Natural killer cell (primary cell): ENCODE measurements at places on chromosomes 1 and 21.

DNA sequence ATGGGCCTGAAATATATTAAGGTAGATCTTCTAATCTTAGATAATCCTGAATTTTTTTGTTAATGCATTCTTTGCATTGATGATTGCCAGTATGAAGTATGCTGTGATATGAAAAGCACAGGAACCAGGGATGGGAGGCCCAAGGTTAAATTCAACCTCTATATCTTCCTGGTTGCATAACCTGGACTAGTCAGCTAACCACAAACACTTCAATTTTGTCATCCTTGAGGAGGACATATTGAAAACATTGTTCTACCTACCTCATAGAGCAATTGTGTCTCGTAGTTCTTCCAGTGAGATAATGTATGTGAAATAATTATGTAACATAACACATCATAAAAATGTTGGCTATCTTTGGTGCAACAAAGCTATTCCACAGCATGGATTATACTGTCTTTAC, 25.6 kb downstream of the PDC start:
- no peak for DNase-seq
- H3K27ac ChIP-seq, result no peak overlapping the region
- no peaks in the 10 kb centered on the region for H3K27me3 ChIP-seq
- no peaks in the 10 kb centered on the region for H3K4me1 ChIP-seq
- no peaks in the 10 kb centered on the region for H3K36me3 ChIP-seq

GRCh38 chr1:236103059-236103458, 38.2 kb upstream of the NID1 start:
- H3K27me3 ChIP-seq, result no peaks in the 10 kb centered on the region
- H3K27ac ChIP-seq, result no peak overlapping the region
- no peak overlapping the region for H3K4me3 ChIP-seq
- H3K36me3 ChIP-seq, result no peaks in the 10 kb centered on the region
- DNase-seq, result no peak

- no peak overlapping the region for H3K27ac ChIP-seq
- no peaks in the 10 kb centered on the region for H3K27me3 ChIP-seq
- no peak overlapping the region for H3K4me3 ChIP-seq
- H3K36me3 ChIP-seq, result no peaks in the 10 kb centered on the region
Measured at GRCh38 chr21:45844181-45844580, 137.4 kb upstream of the COL6A1 start.

DNA sequence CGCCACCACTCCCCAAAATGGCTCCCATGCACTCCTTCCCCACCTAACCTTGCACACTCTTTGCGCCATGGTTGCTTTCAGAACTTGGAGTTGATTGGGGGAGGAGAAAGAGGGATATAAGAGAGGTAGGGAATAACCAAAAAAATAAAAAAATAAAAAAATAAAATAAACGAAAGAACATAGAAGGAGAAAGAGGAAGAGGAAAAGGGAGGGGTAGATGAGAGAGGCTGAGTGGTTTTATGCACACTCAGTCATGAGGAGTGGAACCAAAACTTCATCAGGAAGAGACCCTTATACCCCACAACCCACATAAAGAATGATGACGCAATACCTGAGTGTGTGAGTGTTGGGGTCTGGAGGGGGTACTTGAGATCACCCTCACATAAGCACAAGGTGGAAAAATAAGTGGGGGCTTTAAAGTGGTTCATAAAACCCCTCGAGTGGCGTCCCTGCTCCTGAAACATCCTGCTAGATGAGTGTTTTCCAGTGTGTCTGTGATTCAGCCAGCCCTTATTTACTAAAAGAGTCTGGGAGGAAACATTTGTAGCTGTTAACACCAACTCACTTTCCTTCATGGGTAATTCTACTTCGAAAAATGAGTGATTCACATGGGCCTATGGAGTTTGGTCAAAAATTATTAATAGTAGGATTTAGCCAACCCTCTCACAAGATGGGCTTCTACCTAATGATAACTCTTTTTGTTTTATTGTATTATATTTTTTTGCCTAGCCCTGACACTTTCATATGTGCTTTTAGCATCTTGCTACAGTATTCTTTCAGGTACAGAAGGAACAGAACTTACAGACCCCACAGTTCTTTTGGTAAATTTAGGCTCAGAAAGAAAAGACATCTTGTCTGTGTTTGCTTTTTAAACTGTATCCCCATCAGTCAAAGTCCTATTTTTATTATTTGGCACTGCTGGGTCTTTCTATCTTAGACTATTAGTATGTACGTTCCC, 5.2 kb downstream of the SLAMF1 start:
- no peaks in the 10 kb centered on the region for H3K36me3 ChIP-seq
- peaks cover 41% of the 10 kb centered on the region for H3K4me1 ChIP-seq
- no peaks in the 10 kb centered on the region for H3K27me3 ChIP-seq

DNA sequence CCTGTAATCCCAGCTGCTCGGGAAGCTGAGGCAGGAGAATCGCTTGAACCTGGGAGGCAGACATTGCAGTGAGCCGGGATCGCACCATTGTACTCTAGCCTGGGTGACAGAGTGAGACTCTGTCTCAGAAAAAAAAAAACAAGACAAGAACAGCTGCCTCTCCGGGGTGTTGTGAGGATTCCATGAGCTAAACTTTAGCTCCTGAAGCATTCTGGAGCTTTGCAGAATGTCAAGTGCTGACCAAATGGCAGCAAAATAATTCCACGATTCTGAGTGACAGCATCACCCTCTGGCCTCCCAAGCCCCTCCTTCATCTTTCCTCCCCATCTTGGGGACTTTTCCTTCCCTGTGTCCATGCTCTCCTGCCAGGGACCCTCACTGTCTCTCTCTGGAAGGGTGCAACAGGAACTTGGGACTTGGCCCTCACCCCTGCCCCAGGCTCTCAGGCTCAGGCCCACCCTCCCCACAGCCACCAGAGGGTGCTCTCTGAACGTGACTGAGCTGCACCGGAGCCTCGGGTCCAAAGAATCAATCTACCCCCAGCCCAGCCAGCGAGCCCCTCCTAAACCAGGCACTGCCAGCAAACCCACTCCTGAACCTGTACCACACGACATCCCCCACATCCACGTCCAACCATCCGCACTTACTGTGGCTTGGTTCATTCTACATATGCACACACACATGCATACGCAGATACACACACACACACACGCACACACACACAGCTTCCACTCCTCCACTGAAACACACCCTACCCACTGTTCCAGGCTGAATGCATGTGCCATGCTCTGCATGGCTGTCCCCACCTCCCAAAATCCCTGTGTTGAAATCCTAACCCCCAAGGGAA, 45.7 kb downstream of the ACOT7 start:
- peaks cover 34% of the 10 kb centered on the region for H3K4me1 ChIP-seq
- H3K36me3 ChIP-seq, result no peaks in the 10 kb centered on the region
- H3K27me3 ChIP-seq, result no peaks in the 10 kb centered on the region
- DNase-seq, result peak; percentile 65

- no peak for DNase-seq
- no peaks in the 10 kb centered on the region for H3K27me3 ChIP-seq
- H3K36me3 ChIP-seq, result no peaks in the 10 kb centered on the region
- H3K27ac ChIP-seq, result no peak overlapping the region
- no peaks in the 10 kb centered on the region for H3K4me1 ChIP-seq
Measured at GRCh38 chr1:31523012-31523411, 53.3 kb upstream of the TINAGL1 start.

DNA sequence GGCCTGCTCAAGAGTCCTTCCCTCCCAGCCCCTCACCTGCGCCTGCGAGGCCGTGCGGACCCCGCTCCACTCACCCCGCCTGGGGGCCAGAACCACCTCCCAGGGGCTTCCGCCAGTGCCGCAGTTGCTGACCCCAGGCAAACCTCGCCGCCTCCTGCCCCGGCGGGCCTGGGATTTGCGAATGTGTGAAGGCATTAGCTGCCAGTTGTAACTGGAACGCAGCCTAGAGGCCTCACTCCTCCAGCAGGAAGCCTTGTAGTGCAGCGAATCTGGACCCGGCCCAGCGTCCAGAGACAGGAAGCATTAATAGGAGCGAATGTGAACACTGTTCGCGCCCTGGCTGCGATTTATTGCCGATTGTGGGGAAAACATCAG, 140.9 kb upstream of the ARHGEF16 start:
- H3K27ac ChIP-seq, result no peak overlapping the region
- no peak for DNase-seq
- no peaks in the 10 kb centered on the region for H3K36me3 ChIP-seq
- H3K27me3 ChIP-seq, result peaks cover 6% of the 10 kb centered on the region
- H3K4me3 ChIP-seq, result no peak overlapping the region

- no peak overlapping the region for H3K4me3 ChIP-seq
- peaks cover 4% of the 10 kb centered on the region for H3K4me1 ChIP-seq
- H3K36me3 ChIP-seq, result no peaks in the 10 kb centered on the region
- no peaks in the 10 kb centered on the region for H3K27me3 ChIP-seq
Measured at GRCh38 chr1:168799927-168800605, 71.1 kb upstream of the DPT start.

DNA sequence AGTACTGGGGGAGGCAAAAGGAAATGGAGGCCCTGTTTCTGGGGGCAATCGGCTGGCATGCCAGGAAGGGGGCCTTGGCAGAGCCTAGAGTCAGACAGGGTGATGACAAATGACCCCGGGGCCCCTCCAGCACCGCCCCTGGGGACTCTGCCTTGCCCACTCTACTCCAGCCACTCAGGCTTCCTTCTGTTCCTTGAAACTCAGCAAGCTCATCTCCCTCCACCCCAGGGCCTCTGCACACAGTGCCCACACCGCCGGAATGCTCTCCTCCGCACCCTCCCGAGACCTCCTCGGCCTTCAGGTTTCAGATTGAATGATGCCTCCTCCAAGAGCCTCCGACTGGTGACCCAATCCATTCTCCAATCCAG, 122.5 kb upstream of the ZBTB40 start:
- no peak for DNase-seq
- H3K27ac ChIP-seq, result no peak overlapping the region
- H3K4me3 ChIP-seq, result no peak overlapping the region
- no peaks in the 10 kb centered on the region for H3K36me3 ChIP-seq

DNA sequence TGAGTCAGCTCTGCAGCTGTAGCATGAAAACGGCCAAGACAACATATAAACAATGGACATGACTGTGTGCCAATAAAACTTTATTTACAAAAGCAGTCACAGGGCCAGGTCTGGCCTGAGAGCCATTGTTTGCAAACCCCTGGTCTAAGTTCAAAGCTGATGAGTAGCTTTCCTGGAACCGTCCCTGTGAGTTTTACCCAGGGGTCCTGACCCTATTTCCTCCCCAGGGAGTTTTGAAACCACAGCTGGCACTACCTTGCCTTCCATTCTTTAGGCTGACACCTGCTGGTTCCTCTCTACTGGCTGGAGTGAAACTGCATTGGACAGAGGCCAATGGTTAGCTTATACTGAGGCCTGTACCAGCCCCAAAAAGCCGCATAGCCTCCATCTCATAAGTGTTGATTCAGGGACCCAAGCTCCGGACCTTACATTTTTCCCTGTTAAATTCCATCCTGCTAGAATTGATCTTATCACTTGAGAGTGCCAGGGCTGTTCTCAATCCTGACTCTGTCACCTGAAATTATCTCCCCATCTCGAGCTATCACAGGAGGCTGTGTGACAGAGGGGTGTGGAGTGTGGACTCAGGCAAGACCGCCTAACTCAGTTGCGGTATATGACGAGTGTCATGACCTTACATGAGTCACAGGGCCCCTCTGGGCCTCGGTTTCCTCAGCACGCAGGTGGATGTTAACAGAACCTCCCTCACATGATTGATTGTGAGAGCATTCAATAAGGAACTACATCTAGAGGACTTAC, 343.6 kb downstream of the NPHP4 start:
- peaks cover 6% of the 10 kb centered on the region for H3K27me3 ChIP-seq
- no peak overlapping the region for H3K27ac ChIP-seq
- no peaks in the 10 kb centered on the region for H3K4me1 ChIP-seq
- no peak for DNase-seq
- no peak overlapping the region for H3K4me3 ChIP-seq
- no peaks in the 10 kb centered on the region for H3K36me3 ChIP-seq

- DNase-seq, result no peak
- no peak overlapping the region for H3K4me3 ChIP-seq
- H3K4me1 ChIP-seq, result no peaks in the 10 kb centered on the region
- H3K27me3 ChIP-seq, result no peaks in the 10 kb centered on the region
Measured at GRCh38 chr1:88191917-88192316, 492.2 kb upstream of the PKN2 start.

DNA sequence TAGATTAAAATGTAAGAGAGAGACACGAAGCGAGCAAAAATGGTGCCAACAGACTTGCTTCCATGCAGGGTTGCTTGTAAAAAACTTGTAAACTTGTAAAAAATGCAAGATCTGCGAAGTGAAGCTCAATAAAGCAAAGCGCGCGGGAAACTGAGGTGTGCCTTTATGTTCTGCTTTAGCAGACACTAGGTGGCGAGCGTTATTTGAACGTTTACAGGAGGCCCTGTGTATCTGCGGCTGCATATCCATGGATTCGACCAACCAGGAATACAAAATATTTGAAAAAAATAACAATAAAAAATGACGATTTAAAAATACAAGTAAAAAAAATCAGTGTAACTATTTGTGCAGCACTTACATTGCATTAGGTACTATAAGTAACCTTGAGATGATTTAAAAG, 1.5 kb downstream of the UBE2G2 start:
- H3K4me3 ChIP-seq, result no peak overlapping the region
- no peaks in the 10 kb centered on the region for H3K27me3 ChIP-seq
- H3K36me3 ChIP-seq, result peaks cover 5% of the 10 kb centered on the region
- peak; percentile 32 for DNase-seq

GRCh38 chr1:230112131-230112701, 45.2 kb downstream of the GALNT2 start:
- H3K27me3 ChIP-seq, result no peaks in the 10 kb centered on the region
- H3K36me3 ChIP-seq, result peaks cover 3% of the 10 kb centered on the region
- no peak overlapping the region for H3K27ac ChIP-seq
- H3K4me3 ChIP-seq, result no peak overlapping the region

- no peaks in the 10 kb centered on the region for H3K4me1 ChIP-seq
- no peak overlapping the region for H3K4me3 ChIP-seq
- no peak overlapping the region for H3K27ac ChIP-seq
- H3K27me3 ChIP-seq, result no peaks in the 10 kb centered on the region
Measured at GRCh38 chr1:231827337-231828105, 200.9 kb downstream of the DISC1 start.

DNA sequence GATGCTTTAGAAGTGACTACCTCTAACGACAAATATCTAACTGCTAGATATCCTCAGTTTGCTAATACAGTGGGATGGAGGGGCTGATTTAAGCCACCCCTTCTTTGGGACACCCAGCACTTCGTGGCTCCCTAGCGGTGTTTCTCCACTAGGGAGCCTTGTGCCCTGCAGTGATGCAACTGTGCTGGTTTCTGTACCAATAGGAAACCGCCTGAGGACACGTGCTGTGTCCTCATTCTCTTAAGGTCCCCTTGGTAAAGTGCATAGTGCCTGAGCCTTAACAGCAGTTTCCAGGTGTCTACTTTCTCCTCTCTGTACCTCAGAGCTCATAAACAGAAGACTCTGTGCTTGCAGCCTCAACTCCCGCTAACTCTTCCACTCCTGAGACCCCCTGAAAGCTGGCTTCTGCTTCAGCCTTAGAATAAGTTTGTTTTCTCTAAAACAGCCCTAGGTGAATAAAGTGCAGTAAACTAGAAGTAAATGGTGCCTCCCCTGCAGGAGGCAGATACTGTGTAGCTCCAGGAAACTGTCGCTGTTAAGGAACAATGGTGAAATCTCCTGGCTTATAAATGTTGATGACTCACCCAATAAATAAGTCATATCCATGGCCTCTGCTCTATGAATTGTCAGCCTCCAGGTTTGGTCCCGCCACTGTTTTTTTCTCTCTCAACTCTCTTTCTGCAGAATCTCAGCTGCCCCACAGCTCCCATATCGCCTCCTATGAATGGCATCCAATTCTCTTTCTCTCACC, 130.4 kb downstream of the AK5 start:
- H3K27me3 ChIP-seq, result peaks cover 7% of the 10 kb centered on the region
- no peak overlapping the region for H3K4me3 ChIP-seq
- no peaks in the 10 kb centered on the region for H3K36me3 ChIP-seq
- H3K4me1 ChIP-seq, result peaks cover 20% of the 10 kb centered on the region
- DNase-seq, result no peak

- no peak for DNase-seq
- H3K27ac ChIP-seq, result peak overlapping the region; percentile 62
- H3K4me1 ChIP-seq, result peaks cover 13% of the 10 kb centered on the region
- H3K36me3 ChIP-seq, result no peaks in the 10 kb centered on the region
- H3K4me3 ChIP-seq, result peak overlapping the region; percentile 62
Measured at GRCh38 chr1:41242342-41243078, 404 bp upstream of the SCMH1 start.
